Tongue (tissue), 3 donors: ENCODE measurements at places on chromosomes 7 and 10. TPM values are rescaled to one million over a fixed set of nuclear protein-coding genes. Genes with fewer than 3 reads are reported as not detected.

Gene HBP1
- total RNA-seq = 139 TPM

Gene LLCFC1
- total RNA-seq = not detected

Gene CDNF
- total RNA-seq = 4.8 TPM

Gene NACAD
- 5.1 TPM for total RNA-seq

Gene HTR5A
- not detected for total RNA-seq

Gene NANOS1
- total RNA-seq = 4.6 TPM

Gene AOC1
- not detected for total RNA-seq

Gene DNAH11
- 1.8 TPM for total RNA-seq

Gene FXYD4
- total RNA-seq = not detected

Gene TAF3
- 3.0 TPM for total RNA-seq

Gene ODAD2
- total RNA-seq = 1.0 TPM

Gene SPDYE11
- not detected for total RNA-seq

Gene CALML3
- 9.4 TPM for total RNA-seq

Gene NHLRC2
- total RNA-seq = 43.8 TPM

Gene CFAP43
- 1.1 TPM for total RNA-seq

Gene CH25H
- total RNA-seq = 0.21 TPM

Gene CCZ1B
- 49.0 TPM for total RNA-seq

Gene GIMAP1
- 3.2 TPM for total RNA-seq

Gene OR6V1
- not detected for total RNA-seq

Gene SLC13A1
- not detected for total RNA-seq

Gene MACC1
- total RNA-seq = 6.9 TPM

Gene SDK1
- 9.9 TPM for total RNA-seq

Gene MYH16
- total RNA-seq = not detected

Gene EVX1
- total RNA-seq = not detected

Gene RASSF4
- 60.9 TPM for total RNA-seq

Gene GCC1
- 12.7 TPM for total RNA-seq

Gene TDRD1
- 1.6 TPM for total RNA-seq

Gene MCM7
- 53.0 TPM for total RNA-seq

Gene LRIT1
- total RNA-seq = not detected

Gene RPA3
- 29.3 TPM for total RNA-seq

Gene PVRIG
- total RNA-seq = not detected

Gene RNF133
- total RNA-seq = 1.6 TPM

Gene THNSL1
- total RNA-seq = 9.7 TPM

Gene AKR1B15
- total RNA-seq = 0.31 TPM

Gene ARF5
- total RNA-seq = 149 TPM

Gene FAM237B
- total RNA-seq = not detected

Gene KLF14
- 1.1 TPM for total RNA-seq

Gene ANKRD1
- 123 TPM for total RNA-seq

Gene LEP
- not detected for total RNA-seq

Gene ACBD7
- 1.0 TPM for total RNA-seq

Gene UNCX
- not detected for total RNA-seq

Gene ZEB1
- total RNA-seq = 170 TPM

Gene WEE2
- not detected for total RNA-seq

Gene HABP2
- not detected for total RNA-seq

Gene DDC
- total RNA-seq = not detected

Gene STEAP1B
- 3.0 TPM for total RNA-seq

Gene PLAC9
- 31.2 TPM for total RNA-seq

Gene CYP2W1
- 19.1 TPM for total RNA-seq

Gene ACTR3C
- total RNA-seq = 12.1 TPM

Gene MYL7
- total RNA-seq = not detected
